ENCODE measurements at places on chromosomes 13 and 19.

- DNase-seq, result no peak
Measured at GRCh38 chr13:28324181-28324789, 170.6 kb downstream of the FLT1 start.

- no peak for DNase-seq
Measured at GRCh38 chr13:94455414-94455813, 24.1 kb downstream of the DCT start.

DNA sequence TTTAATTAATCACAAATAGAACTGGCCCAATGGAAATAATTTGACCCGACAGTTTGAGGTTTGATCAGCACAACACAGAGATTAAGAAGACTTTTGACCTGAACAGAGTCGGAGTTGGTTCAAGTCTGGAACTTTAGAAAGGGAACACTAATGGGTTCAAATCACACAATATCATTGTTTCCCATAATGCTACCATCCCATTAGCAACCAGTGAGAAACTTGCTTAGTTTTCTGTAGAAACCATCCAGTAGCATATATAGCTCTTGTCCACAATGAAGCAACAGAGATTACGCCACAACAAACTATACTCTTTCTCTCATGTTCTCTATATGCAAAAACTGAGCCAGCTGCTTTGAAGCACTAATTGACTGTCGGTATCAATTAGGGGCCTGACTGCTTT lies 376.9 kb upstream of the SPRY2 start:
- no peak for DNase-seq

GRCh38 chr19:56147307-56147706 lies 6.2 kb downstream of the ZNF444 start:
- no peak for DNase-seq

DNA sequence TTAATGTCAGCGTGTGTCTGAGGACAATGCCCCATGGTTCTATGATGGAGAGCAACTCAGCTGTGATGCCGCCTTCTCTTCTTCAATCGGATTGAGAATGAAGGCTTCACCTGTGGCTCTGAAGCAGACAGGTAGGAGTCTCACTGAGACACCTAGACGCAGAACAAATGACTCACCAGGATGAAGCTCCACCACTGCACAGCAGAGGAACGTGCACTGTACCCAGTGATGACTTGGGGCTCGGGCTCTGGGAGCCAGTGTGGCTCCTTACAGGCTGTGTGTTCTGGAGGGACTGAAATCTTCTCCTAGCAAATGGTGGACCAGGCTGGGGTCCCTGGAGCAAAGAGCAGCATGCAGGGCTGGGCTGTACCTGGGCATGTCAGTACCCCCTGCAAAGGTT lies 44.0 kb downstream of the CCDC70 start:
- peak; percentile 70 for DNase-seq

DNA sequence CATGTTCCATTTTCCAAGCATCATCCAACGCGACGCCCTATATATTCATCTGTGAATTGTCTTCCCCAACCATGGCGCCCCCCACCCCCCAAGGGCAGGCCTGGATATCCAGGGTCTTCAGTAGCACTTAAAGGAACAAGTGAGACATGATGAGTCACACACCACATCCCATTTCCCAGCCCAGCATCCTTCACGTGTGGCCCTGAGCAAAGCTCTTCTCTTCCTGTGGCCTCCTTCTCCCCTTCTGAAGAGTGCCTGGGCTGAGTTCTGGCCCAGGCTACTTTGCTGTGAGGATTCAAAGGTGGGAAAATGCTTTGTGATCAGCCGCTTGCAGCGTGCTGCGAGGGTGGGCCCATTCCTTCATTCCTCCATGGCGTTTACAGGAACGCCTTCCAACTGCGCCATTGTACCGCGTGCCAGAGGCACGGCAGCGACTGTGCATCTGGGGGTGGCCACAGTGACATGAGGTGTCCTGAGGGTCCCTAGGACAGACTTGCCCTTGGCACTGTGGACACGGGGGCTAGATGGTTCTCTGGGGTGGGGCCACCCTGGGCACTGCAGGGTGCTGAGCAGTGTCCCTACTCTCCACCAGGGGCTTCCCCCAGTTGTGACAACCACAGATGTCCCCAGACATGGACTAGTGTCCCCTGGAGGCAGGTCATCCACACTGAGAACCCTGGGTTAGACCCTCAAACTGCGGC lies 11.7 kb downstream of the PLIN4 start:
- DNase-seq, result no peak

DNA sequence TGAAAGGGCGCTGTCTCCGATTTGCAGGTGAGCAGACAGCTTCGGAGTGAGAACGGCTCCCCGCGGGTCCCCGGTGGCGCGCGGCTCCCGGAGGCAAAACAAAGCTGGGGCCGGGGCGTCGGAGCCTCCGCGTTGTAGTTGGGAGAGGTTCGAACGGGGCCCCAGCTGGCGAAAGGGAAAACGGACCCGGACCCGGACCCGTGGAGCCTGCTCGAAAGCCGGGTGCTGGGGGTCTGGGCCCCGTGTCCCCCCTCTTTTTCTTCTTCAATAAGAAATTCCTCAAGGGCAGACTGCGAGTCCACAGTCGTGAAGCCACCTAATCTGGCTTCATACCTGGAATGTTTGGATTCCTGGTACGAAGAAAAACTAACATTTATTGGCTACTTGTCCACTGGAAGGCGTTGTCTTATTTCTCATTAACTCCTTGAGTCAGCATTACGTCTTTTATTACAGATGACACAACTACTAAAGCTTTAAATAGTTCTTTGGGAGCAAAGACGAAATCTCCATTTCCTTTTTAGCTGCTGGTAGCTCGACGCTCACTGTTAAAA lies 632 bp upstream of the MTIF3 start:
- no peak for DNase-seq

- no peak for DNase-seq
Measured at GRCh38 chr13:101868585-101869469, 416.4 kb downstream of the ITGBL1 start.

DNA sequence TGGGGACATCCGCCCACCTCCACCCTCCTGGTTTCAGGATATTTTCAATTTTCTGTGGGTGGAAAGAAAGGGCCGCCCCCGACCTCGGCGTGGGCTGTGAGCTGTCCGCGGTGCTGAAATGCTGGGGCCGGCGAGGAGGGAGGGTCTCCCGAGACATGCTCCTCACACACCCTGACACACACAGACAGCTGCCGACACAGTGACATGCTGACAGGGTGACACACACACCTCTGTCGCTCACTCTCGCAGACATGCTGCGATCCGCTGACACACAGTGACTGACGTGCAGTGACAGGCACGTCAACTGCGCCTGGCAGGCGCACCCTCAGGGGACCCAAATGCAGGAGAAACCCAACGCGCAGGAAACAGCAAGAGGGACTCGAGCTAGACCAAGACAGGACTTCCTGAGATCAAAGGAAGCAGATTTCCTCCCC lies 25.1 kb upstream of the MEIS3 start:
- no peak for DNase-seq

- no peak for DNase-seq
Measured at GRCh38 chr19:15790096-15790495, 2.6 kb downstream of the OR10H5 start.

DNA sequence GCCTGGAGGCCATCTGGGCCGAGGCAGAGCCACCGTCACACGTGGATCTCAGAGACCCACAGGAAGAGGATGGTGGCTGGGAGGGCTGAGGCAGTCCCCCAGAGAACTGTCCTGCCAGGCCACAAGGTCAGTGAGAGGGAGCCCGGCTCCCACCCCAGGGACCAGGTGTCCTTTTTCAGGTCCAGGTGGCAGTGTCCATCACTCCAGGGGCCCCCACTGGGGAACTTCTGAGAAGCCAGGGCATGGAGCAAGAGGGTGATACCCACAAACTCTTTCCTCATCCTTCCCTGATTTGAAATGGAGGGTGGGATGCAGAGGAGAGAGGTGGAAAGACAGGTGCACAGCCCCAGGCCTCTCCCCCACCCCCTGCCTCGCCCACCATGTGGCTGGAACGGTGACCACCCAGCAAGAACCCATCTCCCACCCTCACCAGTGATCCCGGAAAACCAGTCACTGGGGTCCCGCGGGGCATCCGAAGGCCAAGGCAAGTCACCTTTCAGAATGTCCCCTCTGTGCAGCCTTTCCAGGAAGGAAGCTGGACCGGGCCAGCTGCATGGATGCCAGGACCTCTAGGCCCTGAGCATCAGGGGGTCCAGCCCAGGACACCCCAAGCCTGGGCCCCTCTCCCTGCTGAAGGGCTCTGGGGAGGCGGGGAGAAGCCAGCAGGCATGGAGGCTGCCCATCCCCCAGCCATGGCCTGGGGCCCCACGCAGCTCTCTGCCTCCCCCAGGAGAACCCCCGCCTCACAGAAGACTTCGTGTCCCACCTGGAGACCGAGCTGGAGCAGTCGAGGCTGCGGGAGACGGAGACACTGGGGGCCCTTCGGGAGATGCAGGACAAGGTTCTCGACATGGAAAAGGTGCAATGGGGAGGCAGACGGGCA lies 14.1 kb downstream of the PRR36 start:
- DNase-seq, result no peak

- DNase-seq, result no peak
Measured at GRCh38 chr19:4326215-4326836, 12.3 kb downstream of the STAP2 start.

- DNase-seq, result no peak
Measured at GRCh38 chr19:41307954-41308449, 2.0 kb upstream of the CCDC97 start.

- no peak for DNase-seq
Measured at GRCh38 chr13:39822437-39822836, 167.0 kb downstream of the COG6 start.

DNA sequence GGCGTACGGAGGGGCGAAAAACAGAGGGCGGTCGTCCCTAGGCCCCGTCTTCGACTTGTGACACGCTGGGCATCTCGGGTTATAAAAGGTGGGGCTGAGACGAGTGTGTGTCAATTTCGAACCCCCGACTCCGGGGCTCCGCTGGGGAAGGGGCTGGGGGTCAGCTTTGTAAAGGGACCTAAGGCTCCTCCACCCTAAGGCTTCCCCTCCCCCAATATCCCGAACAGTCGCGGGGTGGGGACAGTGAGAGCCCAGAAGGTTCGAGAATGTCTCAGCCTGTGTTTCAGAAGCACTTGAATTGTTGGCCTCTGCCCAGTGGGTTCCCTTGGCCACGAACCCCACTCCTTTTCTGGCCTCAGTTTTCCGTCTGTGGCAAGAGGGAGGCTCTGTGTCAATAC lies 450 bp downstream of the SELENOW start:
- no peak for DNase-seq

GRCh38 chr19:47633517-47633916 lies 24.6 kb downstream of the BICRA start:
- DNase-seq, result no peak

- no peak for DNase-seq
Measured at GRCh38 chr19:44948763-44949374, 3.0 kb downstream of the APOC2 start.

- no peak for DNase-seq
Measured at GRCh38 chr13:32538143-32538620, 413 bp downstream of the N4BP2L2 start.

DNA sequence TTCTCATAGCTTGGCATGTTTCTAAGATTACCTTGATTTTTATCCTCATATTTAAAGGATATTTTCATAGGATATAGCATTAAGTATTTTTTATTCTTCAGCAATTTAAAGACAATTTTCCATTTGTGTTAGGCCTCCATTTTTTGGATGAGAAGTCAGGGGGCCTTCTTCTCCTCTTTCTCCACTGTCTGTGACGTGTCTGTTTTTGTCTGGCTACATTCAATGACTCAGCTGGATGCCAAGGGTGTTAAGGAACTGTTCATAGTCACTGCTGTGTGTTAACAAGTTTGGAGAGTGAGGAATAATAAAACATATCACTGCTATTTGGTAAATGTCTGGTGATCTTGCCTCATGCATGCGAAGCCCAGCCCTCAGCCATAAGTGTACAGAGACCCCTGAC lies 36.4 kb downstream of the ZNF582 start:
- no peak for DNase-seq

GRCh38 chr13:68970532-68970931 lies 1137.1 kb upstream of the ATXN8OS start:
- DNase-seq, result no peak

DNA sequence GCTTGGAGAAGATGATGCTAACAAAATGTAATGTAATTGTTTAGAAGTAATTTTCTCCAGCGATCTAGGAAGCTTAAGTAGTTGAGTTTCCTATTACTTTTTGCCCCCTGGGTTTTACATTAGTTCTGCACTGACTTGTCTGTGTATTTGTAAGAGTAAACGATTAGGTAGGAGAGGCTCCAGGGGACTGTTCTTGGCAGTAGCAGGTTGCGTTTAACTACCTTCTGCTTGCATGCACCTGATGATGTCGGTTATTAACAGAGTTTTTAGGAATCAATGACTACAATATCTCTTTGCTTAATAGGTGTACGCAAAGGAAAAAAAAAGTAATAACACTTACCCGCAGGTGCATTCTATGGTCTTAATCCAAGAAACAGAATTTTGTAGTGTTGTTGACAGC lies 18.3 kb upstream of the UGGT2 start:
- no peak for DNase-seq

GRCh38 chr19:40862333-40862732 lies 12.1 kb upstream of the CYP2A6 start:
- no peak for DNase-seq

- no peak for DNase-seq
Measured at GRCh38 chr19:493391-494170, 2.7 kb upstream of the MADCAM1 start.

- peak; percentile 16 for DNase-seq
Measured at GRCh38 chr13:51125495-51126226, 14.6 kb upstream of the C13orf42 start.

GRCh38 chr13:114095486-114095885 lies 36.9 kb downstream of the RASA3 start:
- no peak for DNase-seq

- no peak for DNase-seq
Measured at GRCh38 chr19:44728178-44728577, 20.3 kb upstream of the BCL3 start.

- DNase-seq, result no peak
Measured at GRCh38 chr13:56216221-56216620, 924.5 kb upstream of the PRR20A start.

- no peak for DNase-seq
Measured at GRCh38 chr19:13047374-13047773, 52.1 kb downstream of the NFIX start.

- DNase-seq, result no peak
Measured at GRCh38 chr19:45623984-45624383, 15.2 kb downstream of the EML2 start.

DNA sequence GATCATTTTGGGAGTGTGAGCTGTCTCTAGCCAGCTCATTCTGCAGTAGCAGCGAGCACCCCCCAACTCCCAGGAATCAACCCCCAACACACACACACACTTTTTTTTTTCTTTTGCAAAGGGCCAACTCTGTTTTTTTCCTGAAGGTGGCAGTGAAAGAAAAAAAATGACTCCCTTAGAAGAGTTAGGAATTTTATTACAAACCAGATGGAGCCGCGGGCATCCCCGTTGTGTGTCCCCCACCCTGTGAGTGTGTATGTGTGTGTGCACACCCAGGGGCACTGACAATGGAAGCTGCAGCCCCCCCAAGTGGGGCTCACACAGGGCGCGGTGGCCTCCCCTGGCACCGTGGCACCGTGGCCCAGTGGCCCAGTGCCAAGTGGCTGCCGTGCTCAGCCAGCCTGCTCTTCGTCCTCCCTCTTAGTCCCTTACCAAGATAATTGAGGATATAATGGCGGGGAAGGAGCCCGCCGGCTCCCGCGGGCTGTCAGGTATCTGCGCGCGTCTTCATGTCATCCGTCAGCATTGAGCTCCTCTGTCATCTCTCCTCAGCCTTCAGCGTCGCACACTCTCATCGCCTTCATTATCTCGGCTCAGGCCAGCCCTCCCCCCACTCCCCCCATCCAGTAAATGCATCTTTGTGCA lies 314.1 kb downstream of the ZNF536 start:
- no peak for DNase-seq
